ENCODE measurements at places on chromosomes 2 and 18. TPM values are rescaled to one million over a fixed set of nuclear protein-coding genes. Genes with fewer than 3 reads are reported as not detected.

GRCh38 chr18:48227206-48227605 is 182.0 kb downstream of the ZBTB7C start:
- DNase-seq, result no peak

GRCh38 chr2:186780701-186781316 is 68.2 kb downstream of the ZSWIM2 start:
- DNase-seq, result peak; percentile 14

DNA sequence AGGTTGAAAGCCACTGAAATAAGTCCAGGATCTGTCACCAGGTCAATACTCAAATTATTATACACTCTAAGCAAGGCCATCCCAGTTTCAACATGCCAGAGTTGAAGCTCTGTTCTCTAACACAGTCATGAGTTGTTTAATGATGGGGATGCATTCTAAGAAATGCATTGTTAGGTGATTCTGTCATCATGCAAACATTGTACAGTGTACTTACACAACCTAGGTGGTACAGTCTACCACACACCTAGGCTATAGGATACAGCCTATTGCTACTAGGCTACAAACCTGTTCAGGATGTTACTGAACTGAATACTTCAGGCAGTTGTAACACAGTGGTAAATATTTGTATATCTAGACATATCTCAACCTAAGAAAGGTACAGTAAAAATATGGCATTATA is 162.2 kb downstream of the BAZ2B start:
- DNase-seq, result peak; percentile 17

GRCh38 chr2:23658466-23658942 is 268.4 kb downstream of the ATAD2B start:
- no peak for DNase-seq

Gene CFAP53
- under 0.01 TPM for total RNA-seq

Gene ERFE
- total RNA-seq, result 0.86 TPM

Gene ANKAR
- 7.1 TPM for total RNA-seq

Gene RGPD6
- 27.7 TPM for total RNA-seq
